Epithelial cell of esophagus (primary cell): ENCODE measurements at places on chromosomes 1 and 21.

GRCh38 chr1:228986093-228986904 is 251.0 kb downstream of the RHOU start:
- no peak for DNase-seq

GRCh38 chr1:27275696-27276095 is 41.3 kb downstream of the WDTC1 start:
- DNase-seq, result no peak

GRCh38 chr1:40710581-40711315 is 19.2 kb downstream of the NFYC start:
- DNase-seq, result no peak

- no peak for DNase-seq
These were observed 2.0 kb downstream of the MTARC2 start for GRCh38 chr1:220750131-220750515.

DNA sequence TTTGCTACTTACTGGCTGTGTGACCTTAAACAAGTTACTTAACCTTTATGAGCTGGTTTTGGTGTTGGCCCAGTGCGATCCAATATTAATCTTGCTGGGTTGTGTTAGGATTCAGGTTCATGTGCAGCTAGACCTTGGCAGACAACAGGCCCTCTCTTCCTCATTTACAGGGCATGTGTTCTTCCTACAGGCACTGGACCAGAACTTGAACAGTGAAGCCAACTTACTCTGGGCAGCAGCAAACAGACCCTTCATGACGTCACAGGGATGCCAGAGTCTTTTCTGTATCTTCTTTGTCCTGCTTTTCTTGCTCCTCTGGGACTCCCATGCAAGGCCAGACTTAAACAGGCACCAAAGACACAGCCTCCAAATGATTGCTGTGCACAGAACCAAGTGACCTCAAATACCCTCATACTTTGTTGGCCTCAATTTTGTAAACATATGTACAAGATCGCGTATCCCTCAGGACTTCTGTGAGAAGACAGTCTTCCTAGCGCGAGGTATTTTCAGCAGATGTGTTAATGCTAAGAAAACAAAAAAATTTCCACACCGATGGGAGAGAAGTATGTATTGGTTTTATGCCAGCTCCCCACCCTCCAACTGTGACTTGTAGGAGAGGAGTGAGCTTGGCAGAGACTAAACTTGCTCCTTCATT is 73.7 kb downstream of the URB2 start:
- no peak for DNase-seq

DNA sequence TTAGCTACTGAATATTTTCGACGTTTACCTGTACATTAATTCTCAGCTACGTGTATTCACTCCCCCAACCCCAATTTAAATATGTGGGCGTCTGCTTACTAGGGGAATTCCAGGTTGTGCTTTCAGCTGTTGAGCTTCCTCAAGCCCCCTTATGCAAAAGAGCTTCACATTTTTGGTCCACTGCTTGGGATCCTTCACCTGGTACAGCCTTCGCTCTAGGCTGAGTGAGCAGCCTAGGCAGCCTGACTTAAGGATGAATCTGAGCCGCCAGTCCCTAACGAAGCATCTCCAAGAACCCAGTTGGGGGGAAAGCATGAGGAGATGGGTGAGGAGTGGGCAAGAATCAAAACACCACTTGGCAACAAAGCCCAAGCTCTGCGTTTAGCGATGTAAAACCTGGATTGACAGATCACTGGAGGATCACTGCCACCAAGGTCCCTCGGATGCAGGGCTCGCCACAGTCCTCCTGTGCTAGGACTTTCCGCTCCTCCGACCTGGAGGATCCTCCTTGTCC is 674 bp downstream of the BCL10 start:
- DNase-seq, result peak; percentile 31

DNA sequence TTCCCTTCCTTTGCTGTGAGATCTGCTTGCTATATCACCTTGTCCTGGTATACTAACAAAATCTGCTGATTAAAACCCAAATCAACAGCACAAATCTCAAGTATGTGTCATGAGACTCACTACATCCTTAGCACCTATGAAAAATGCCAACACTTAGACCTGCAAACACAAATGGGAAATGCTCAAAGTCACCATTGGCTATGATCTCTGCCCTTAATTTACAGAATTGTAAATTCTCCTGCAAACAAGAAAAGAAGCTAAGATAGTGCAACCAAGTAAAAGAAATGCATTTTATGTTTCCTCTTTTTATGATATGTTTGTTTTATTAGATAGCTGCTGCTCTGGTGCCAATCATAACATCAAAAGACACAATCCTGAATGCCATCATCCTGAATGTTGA is 80.8 kb downstream of the DISC1 start:
- no peak for DNase-seq

DNA sequence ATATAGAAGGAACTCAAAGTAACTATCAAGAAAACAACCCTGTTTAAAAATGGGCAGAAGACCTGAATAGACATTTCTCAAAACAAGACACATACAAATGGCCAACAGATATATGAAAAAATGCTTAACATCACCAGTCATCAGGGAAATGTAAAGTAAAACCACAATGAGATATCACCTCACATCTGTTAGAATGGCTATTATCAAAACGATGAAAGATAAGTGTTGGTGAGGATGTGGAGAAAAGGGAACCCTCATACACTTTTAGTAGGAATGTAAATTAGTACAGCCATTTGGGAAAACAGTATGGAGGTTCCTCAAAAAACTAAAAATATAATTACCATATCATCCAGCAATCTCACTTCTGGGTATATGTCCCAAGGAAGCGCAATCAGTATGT is 3.0 kb downstream of the CTSS start:
- DNase-seq, result no peak

- DNase-seq, result no peak
These were observed 173.0 kb downstream of the NFIA start for GRCh38 chr1:61255358-61255703.
